ENCODE measurements at places on chromosomes 5 and 9.

- DNase-seq, result no peak
Observed at GRCh38 chr5:141356950-141357349, 2.1 kb downstream of the PCDHGA4 start.

DNA sequence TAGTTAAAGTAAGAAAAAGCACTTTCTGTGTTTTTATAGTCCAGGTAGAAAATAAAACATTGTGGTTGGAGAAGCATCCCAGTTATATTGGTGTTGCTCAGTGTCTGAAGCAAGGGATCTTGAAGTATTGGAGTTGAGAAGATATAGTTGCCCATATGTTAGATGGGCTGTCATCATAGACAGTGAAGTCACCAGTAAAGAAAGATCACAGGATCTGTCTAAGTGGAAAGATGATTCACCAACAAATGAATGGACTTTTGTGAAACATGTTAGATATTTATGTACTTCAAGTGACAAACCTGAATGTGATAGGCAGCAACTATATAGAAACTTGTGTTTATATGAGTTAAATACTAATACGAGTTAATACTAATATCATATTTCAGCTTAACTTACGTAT lies 11.7 kb downstream of the OGN start:
- no peak for DNase-seq

GRCh38 chr5:139649082-139649991 lies 1.2 kb downstream of the CXXC5 start:
- no peak for DNase-seq

GRCh38 chr5:67066815-67067214 lies 129.8 kb downstream of the CD180 start:
- DNase-seq, result no peak

DNA sequence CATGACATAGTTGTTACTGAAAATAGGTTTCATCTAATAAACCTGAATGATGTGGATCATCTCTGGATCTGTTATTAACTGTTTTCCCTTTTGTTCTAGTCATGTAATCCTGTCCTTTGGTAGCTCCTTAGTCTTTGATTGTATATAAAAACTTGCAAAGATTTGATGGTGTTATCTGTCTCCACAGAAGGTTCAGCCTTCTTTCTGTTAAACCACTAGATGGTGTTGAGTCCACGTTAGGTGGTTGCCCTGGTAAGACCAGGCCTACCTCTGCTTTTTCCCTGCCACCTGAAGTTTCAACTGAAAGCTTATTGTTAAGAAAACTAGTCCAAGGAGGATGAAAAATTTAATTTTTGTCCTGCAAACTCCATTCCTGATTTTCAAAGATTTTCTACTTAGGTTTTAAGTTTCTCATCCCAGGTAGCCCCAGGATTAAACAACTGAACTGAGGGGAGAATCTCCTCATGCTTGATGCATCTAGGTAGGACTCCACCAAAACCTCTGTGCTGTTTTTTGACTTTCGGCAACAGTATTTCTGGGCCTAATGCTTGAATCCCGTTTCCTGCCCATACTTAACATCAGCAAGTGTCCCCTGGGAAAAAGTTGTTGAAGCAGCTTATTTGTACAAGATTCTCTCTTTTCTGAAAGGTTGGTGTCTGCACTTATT lies 68.5 kb downstream of the RICTOR start:
- DNase-seq, result no peak

DNA sequence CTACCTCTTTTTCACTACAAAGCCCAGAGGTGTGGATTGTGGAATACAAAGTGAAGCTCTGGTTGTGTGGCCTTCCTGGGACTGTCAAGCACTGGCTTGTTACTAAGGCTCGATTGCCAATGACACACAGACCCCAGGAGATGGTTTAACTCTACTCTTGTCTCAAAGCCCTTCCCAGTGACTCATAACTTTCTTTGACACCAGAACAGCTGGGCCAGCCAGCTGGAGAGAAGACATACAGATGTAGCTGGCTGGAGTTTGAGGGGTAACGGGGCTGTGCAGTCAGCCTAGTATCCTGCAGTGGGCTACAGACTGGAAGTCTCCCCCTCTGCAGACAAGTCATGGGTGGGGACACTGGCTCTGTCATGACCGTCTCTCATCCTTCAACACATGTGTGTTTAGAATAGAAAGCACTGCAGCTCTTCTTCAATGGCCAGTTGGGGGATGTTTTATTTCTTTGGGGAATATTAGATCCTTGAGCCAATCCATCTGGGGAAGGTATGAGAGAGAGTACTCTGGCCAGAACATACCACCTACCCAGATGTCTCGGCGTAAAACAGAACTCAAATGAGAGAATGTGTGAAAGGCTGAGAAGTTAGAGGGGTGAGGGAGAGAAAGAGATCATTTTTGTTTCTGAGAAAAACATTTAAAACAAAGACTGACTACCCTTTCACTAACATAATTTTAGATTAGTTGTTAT lies 53.3 kb downstream of the SEMA6A start:
- DNase-seq, result no peak

DNA sequence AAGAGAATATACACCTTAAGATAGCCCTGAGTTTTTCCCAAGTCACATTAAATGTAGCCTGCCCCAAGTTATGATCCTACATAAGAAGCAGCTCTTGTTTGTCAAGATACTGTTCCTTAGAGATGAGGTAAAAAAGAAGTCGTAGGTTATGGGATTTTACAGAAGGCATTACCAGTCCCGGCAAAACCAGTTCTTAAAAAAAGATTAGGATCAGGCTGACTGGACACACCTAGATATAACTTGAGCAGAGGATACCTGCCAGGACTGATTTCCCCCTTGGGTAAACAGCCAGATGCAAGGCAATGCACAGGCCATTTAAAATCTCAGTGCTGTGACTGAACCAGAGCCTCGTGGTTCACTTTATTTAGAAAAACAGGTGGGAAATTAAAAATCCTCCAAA lies 14.1 kb upstream of the SEMA5A start:
- no peak for DNase-seq

GRCh38 chr9:92680166-92681119 lies 10.5 kb upstream of the IPPK start:
- no peak for DNase-seq

DNA sequence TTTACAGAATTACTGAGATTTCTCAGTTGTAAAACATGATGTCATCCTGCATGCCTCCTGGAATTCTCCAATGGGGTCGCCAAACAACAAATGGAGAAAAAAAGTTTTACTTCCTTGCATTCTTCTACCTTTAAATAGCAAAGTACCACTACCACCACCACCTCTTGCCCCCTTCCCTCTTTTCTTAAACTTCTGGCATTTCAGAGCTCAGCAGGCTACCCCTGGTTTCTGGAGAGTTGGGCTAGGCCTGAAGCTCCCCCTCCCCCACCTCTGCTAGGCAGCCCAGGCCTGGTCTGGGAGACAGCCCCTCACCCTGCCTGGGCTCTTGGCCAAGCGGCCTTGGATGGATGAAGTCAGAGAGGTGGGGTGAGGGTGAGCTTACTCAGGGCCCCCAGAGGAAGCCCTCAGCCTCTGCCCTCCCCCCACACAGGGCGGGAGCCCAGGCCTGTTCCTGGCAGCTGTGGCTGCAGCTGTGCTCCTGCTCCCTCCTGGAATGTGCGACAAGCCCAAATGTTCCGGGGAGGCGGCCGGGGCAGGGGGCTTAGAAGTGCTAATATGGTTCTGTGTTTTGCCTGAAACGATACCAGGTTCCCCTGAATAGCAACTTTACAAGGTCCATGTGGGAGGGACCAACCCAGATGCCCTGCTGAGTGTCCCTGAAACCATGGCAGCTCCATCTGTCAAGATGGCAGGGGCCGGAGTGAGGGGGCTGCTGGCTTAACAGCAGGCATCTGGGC lies 6.0 kb upstream of the CCIN start:
- no peak for DNase-seq

DNA sequence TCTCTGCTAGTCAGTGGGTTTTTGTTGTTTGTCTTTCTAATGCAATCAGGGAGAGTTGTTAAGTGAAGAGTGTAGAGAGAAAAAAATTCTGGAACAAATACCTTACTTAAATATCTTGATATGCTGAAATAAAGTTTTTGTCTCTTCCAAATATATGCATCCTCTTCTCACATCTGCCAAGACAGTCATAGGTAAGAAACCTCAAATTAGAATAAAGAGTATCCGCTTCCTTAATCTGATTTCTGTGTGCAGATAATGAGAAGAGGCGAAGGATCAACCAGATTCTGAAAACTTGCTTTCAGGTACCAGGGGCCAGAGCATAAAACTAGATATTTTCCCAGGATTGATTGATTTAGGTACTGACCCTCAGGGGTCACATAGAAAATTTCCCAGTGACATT lies 11.3 kb upstream of the IL6ST start:
- DNase-seq, result no peak

GRCh38 chr9:130731355-130731754 lies 37.8 kb downstream of the EXOSC2 start:
- DNase-seq, result no peak
